Stimulated activated CD4-positive, alpha-beta T cell treated with anti-CD3 and anti-CD28 coated beads, Interleukin-1b, Interleukin-23, amount 100 ng/mL, for 48 hours (primary cell): ENCODE measurements at places on chromosomes 7 and 10.

DNA sequence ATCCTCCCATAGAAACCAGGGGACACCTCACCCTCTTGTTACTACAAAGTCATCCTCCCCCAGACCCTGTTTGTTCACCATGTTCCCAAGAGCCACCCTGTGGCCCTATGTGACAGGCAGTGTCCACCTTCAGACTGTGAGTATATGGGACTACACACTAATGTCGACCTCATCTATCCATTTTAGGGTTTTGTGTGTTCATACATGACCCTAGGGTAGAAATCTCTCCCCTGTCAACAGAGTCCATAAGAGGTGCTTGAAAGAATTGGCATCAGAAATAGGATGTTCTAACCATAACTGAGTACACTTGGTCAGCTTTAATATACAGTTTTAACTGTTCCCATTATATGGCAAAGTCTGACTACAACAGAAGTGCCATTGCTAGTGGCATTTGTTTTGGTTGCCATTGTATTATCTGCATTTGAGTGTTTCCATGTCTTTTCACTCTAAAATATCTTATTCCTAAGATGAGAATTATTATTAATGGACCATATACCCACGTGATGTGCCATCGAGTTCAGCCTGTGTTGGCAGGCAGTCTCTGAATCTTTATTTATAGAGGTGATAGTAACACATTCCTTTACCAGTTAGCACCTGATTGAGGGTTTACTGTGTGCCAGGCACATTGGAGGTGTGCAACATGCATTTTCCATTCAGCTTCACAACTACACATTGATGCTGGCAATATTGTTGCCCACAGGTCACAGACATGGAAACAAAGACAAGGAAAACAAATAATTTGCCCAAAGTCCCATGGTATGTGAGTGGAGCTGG, 590.6 kb upstream of the IGFBP3 start:
- DNase-seq, result no peak

- DNase-seq, result no peak
These were observed 221.1 kb downstream of the SEMA3E start for GRCh38 chr7:83427884-83428283.

GRCh38 chr7:2800931-2801688, 43.0 kb downstream of the GNA12 start:
- DNase-seq, result no peak

DNA sequence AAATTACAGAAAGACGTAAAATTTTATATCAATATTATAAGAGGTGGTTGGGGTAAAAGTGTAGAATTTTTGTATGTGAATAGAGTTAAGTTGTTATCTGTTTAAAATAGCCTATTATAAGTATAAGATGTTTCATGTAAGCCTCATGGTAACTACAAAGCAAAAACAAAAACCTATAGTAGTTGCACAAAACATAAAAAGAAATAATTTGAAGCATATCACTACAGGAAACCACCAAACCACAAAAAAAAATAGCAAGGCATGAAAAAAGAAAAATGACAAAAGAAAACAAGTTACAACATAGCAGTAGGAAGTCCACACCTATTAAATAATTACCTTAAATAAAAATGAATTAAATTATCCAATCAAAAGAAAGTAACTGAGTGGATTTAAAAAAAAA, 12.4 kb upstream of the GSTK1 start:
- DNase-seq, result no peak

- DNase-seq, result no peak
These were observed 101.6 kb downstream of the PDGFA start for GRCh38 chr7:417973-418601.

- no peak for DNase-seq
These were observed 274.6 kb downstream of the ARL4A start for GRCh38 chr7:12961910-12962480.

DNA sequence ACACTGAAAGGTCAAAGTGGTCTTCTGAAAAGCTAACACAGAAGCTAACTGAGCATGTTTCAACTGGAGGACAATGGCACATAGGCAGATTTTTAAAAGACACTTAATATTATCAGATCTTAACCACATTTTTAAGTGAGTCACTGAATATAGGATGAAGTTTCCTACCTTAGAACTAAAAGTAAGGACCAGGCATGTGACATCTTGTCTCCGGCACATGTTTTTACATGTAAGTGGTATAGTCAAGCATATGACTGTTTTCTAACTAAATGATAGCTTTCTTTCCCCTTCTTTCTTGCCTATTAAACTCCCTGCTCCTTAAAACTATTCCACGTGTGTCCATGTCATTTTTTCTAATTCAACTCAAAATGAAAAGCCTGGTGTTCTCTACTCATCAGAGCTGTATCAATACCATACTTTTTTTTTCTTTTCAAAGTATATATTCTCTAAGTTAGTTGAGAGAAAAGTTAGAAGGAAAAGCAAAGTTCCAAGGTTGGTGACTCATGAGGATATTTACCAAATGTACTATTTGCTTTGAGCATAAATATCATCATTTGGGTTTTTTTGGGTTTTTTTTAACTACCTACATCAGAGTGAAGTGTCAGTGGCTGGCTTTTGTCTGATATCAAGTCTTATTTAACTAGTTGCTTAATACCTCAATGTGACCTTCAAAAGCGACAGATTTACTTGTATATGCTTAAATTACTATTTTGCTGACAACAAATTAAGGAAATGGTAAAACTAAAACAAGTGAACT, 127.5 kb downstream of the CRPPA start:
- DNase-seq, result no peak

DNA sequence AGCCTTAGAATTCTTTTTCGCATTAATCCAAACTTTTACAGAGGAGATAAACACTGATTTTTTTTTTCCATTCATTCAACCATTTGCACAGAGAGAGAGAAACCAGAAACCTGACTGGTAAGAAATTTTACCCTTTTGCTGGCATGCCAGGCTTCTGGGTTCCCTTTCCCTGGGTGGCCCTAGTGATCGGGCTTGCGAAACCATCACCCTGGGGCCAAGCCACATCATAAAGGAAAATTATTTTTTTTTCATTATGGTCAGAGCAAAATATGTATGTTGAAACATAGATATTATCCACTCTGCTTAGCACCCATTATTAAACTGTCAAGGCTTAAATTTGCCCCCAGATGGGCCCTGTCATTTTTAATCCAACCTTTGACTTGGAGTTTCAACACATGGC, 55.4 kb upstream of the INHBA start:
- DNase-seq, result no peak

GRCh38 chr10:79396520-79396919, 48.9 kb downstream of the ZCCHC24 start:
- no peak for DNase-seq

- DNase-seq, result peak; percentile 66
These were observed 73.9 kb downstream of the CXCL12 start for GRCh38 chr10:44310762-44311562.

DNA sequence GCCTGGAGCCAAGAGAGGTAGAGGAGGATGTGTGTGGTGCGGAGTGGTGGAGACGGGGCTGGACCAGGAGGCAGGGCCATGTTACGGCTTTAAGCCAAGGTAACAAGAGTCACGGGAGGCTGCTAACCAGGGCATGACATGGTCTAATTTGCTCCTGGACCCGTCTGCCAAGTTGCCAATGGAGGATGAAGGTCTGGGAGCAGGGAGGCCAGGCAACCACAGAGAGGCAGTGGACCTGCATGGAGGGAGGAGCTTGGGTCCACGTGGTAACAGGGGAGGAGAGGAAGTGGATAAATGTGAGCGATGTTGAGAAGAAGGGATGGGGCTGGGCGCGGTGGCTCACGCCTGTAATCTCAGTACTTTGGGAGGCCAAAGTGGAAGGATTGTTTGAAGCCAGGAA, 31.0 kb downstream of the SRRM3 start:
- no peak for DNase-seq

DNA sequence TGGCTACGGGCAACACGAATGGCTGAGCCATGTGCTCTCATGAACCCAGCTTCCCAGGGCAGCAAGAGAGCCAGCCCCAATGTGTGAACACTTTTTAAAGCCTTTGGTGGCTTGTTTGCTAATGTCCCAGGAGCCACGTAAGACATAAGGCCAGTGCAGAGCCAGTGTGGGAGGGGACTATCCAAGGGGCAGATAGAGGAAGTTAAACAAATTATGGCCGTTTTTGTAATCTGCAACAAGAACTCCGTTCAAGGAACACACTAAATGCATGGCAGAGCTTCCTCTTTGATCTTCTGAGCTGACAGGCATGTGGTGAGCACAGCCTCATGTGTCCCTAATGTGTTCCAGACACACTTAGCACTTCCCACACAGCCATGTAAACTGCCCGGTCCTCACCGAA, 133.3 kb downstream of the TEX36 start:
- DNase-seq, result no peak

- DNase-seq, result no peak
These were observed at the start of gene WDFY4 for GRCh38 chr10:48684792-48685623. WDFY4 (plus strand) TSS chr10:48684873; CDS start chr10:48709733, 24,860 bp downstream.

- DNase-seq, result no peak
These were observed 72.3 kb downstream of the AMPH start for GRCh38 chr7:38558761-38559345.

DNA sequence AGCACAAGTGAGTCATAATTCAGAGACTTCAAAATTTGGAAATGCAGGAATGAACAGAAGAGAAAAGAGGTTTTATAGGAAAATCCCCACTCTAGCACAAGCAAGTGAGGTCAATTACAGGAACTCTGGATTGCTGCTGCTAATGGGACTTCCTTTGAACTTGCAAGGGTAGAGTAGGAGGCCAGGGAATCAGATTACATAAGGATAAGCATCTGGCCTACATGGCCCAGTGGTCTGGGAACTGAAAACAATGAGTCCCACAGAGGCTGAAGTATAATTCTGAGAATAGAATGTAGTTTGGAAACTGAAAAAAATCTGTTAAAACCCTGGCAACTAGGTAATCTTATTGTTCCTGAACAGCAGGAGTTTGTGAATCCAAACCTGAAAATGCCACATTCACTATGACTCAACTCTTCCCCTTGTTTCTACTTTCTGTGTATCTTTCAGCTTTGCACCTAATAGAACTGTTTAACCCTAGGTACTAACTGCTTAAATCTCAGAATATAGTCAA, 66.5 kb downstream of the CTNNA3 start:
- DNase-seq, result no peak

DNA sequence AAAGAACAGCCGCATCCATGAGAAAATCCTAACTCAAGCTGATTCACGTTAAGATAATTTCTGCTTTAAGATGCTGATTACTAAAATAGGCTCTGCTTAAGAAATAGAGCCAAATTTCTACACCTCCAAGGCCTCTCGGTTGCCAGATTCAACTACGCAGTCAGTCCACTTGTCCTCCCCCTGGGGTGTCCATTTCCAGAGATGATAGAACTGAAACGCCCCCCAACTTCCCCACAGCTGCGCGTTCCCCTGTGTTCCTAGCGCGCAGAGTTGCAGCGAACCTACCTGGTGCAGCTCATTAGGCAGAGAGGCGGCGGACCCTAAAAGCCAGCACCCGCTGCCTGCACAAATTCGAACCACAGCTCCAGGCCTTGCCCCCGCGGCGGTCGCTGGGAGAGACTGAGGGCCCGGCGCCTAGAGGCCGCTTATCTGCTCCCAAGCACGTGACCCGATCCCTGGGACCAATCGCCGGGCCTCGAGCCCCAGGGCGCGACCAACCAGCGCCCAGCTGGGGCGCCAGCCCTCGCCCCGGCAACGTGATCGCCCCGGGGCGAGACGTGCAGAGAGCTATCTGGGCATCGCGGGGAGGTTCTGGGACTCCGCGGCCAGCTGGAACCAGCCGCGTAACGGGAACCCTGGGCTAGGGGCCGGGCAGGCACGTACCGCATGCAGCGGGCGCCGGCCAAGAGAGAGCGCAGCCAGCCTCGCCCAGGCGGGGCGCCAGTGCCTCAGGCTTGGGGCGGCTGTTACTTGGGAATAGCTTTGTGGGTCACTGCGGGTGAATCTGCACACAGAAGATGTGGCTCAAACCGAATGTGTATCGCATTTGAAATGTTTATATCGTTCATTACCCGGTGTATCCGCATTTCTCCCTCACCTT, at the start of gene PPP1R3C:
PPP1R3C (minus strand) TSS at position 401 of the 880 bp plus-strand sequence; CDS start at position 299, 102 bp downstream.
- DNase-seq, result peak; percentile 67

- no peak for DNase-seq
These were observed 121.8 kb downstream of the CD36 start for GRCh38 chr7:80760292-80760691.

GRCh38 chr10:82282782-82283456, 407.9 kb downstream of the NRG3 start:
- no peak for DNase-seq

DNA sequence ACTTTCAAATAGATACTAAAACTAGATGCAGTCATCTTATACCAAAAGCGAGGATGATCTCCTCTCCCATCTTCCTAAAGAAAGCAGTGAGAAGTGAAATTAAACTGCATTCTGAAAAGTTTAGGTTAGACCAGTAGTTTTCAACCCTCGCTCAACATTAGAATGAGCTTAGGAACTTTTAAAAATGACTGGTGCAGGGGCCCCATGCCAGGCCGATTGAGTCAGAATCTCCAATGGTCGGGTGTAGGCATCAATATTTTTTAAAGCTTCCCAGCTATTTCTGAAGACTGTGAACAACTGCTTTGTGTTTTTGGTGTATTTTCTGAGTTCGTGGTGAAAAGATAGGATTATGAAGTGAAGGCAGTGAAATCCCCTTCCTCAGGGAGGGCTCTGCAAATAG, 146.0 kb downstream of the VTI1A start:
- no peak for DNase-seq

- no peak for DNase-seq
These were observed 106.9 kb upstream of the LYZL1 start for GRCh38 chr10:29181936-29182335.

- peak; percentile 78 for DNase-seq
These were observed 59.1 kb downstream of the ZNF365 start for GRCh38 chr10:62433181-62433692.

DNA sequence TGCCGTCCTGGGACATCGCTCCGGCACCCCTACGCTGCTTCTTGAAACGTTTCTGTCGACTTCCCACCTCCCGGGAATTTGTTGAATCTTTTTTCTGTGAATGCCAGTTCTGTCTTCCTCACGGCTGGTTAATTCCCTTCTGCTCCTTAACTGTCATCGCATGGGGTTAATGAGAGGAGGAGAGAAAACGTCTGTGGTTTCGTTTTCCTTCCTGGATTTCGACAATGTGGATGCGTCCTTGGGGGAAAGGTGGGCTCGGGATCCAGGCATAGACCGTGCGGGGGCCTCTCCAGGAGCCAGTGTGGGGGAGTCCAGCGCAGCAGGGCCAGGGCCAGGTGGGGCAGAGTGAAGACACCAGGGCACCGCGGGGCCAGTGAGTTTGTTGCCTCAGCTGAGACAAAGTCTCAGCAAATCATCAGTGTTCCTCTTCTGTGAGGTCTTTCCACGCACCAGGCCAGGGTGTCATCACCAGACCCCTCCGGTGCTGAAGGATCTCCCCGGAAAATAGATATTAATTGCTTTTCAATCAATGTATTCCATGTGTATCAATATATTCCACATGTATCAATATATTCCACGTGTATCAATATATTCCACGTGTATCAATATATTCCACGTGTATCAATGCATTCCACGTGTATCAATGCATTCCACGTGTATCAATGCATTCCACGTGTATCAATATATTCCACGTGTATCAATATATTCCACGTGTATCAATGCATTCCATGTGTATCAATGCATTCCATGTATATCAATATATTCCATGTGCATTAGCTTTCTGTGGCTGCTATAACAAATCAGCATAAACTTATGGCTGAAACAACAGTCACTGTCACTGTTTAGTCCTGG, 33.7 kb upstream of the CFAP46 start:
- DNase-seq, result no peak
